ENCODE measurements at places on chromosomes 4 and X.

GRCh38 chr4:17957688-17958087 is 63.9 kb downstream of the LCORL start:
- no peak for DNase-seq

- DNase-seq, result no peak
These were observed 56.4 kb upstream of the PDLIM3 start for GRCh38 chr4:185591679-185592141.

DNA sequence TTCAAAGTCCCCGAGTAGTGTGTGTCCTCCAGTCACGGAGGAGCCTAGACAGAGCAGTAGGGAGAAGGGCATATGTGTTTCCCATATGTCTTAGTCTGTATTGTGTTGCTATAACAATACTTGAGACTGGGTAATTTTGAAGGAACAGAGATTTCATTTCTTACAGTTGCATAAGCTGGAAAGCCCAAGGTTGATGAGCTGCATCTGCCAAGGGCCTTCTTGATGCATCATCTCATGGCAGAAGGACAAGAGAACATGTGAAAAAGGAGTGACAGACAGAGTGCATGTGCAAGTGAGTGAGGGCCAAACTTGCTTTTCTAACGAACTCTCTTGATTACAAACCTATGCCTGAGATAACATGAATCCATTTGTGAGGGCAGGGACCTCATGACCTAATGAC is 243.4 kb downstream of the ARHGAP10 start:
- DNase-seq, result no peak

DNA sequence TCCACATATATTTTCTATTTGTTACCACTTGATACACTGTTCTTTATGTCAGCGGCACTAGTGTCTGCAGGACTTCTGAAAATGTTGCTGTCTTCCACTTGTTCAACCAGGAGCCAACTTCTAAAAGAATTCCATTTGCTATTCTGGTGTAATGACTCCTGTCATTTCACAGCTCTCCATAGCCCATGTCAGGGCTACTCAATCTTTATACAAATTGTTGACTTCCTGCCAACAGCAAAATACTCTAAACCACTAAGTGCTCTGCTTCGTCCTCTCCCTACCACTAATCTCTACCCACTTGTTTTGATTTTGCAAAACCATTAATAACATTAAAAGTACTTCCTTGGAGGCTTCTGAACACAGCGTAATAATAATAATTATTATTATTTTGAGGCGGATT is 7.2 kb downstream of the CTSO start:
- no peak for DNase-seq

DNA sequence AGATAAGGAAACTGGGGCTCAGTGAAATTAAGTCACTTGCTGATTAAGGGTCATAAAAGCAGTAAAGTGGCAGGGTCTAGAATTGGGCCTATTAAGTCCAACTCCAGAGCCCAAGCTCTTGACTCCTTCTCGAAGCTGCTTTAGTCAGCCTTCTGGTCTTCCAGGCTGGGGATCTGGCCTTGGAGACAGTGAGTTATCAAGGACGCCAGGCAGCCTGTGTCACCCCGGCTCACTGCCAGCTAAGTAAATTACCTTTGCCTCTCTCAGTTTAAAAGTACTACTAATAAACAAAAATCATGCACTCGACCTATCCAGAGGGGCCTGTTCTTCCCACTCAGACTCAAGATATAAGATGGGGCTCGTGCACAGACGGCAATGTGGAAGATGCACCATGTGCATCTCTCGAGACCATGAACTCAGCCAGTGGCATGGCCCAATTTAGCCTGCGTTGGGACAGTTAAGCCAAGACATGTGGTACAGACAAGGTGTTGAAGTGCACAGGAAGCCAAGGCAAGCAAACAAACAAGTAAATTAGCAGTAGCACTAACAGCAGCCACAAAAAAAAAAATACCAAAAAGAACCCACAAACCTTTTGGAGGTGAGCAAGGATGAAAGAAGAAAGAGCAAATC is 62.0 kb upstream of the MAP3K15 start:
- no peak for DNase-seq

DNA sequence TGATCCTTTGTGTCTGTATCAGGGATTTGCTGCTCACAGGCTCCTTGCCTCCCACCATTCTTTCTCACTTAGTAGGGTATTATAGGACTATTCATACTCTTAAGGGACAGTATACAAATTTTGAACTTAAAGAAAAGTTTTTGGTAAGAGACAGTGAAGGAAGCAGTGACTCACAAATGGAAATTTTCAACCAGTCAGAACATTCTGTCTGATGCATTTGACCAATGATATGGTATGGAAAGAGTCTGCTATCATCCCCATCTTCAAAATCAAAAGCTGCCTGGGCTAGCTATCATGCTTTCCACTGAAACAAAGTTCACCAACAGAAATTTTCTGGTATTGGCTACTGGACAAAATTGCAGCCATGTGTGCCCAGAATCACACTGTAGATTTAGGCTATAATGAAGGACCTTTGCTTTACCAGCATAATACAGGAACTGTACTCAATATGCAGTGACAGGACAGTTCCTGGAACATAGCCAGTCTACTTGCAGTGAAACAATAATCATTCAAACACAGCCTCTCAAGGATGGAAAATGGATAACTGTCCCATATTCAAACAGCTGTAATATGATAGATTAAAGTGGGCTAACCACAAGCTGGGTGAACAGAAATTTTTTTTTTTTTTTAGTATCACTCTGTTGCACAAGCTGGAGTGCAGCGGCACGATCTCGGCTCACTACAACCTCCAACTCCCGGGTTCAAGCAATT is 109.0 kb upstream of the ACSL4 start:
- no peak for DNase-seq

GRCh38 chr4:152968806-152969394 is 32.8 kb downstream of the FHDC1 start:
- DNase-seq, result no peak

DNA sequence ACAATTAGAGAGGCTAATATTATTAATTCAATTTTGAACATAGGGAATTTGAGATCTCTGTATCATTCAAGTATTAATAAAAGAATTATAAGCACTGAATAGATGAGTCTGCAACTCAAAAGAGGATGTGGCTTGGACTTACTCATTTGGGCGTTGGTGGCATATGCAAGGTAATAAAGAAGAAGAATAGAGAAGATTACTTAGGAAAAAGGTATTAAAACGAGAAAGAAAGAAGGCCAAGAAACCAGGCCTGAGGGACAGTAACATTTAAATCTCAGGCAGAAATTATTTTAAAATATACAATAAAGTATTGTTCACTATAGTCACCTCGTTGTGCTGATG is 383.0 kb upstream of the INTU start:
- DNase-seq, result no peak

DNA sequence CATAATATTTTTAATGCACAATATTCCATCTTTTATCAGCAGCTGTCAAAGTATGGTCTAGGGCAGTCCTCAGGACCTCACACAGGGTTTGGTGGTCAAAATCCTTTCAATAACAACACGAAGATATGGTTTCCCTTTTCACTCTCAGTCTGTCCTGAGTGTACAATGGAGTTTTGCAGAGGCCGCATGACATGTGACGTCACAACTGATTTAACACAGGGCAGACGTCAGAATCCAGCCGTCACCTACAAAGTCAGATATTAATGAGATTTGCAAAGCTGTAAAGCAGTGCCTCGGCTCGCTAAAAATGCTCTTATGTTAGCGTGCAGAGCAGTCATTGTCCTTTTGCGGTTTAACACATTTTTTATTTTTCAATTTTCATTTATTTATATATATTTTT is 12.5 kb downstream of the ABLIM2 start:
- no peak for DNase-seq

DNA sequence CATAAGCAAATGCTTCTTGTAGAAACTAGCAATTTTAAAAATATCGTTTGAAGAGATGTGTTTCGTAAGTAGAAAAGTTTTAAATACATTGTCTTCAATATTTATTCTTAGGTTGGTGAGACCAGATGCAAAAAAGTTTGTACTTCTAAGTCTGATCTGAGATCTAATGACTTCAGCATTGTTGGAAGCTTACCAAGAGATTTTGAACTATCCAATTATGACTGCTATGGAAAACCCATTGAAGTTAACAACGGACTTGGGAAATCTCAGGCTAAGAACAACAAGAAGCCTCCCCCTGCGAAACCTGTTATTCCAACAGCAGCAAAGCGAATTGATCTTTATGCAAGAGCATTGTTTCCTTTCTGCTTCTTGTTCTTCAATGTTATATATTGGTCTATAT is 50.2 kb upstream of the GRIA2 start:
- DNase-seq, result no peak

DNA sequence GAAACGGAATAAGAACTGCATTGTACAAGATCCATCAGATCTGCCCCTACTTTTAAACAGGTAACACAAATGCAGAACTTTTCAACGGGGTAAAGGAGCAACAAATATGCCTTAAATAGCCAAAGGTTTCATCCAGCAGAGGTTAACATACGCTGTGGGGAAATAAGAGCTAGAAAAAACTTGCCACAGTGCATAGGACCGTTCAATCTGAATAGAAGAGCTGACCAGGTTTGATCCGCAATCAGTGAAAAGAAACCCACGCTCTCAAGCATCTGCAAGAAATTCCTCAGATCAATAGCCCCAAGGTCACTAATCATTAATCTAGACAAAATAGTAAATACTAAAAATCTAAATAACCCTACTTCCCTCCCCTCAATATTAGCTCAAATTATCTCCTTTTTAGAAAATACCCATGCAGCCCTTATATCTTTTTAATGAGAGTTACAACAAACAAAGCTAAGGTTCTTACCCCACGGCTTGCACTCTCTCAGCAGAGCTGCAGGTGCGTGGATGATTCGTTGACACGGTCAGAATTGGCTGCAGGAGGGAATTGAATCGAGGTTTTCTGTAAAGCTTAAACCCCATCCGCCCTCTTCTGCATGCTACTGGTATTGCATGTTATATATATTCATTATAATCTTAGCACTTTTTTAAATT is at the start of gene TLR10:
Gene TLR10 (minus strand): TSS at position 539 of the 657 bp plus-strand sequence. CDS start 7,400 bp downstream, outside the sequence.
- DNase-seq, result no peak

GRCh38 chr4:71275570-71275969 is 63.2 kb upstream of the SLC4A4 start:
- no peak for DNase-seq

DNA sequence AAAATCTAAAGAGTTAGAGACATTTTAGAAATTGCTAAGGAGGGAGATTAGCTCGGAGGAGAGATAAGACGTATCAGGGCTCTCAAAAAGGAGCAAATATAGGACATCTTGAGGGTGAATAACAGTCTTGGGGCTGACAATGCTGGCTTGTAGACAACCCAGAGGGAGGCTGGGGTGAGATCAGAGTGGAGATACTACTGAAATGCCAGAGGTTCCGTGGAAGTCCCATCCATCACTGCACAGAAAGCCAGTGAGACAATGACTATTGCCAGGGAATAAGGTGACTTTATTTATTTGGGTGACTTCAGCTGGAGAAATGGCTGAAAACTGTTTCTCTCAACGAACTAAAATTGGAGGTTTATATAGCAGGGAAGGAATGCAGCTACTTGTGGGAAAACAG is 838.1 kb upstream of the AGA start:
- DNase-seq, result no peak

DNA sequence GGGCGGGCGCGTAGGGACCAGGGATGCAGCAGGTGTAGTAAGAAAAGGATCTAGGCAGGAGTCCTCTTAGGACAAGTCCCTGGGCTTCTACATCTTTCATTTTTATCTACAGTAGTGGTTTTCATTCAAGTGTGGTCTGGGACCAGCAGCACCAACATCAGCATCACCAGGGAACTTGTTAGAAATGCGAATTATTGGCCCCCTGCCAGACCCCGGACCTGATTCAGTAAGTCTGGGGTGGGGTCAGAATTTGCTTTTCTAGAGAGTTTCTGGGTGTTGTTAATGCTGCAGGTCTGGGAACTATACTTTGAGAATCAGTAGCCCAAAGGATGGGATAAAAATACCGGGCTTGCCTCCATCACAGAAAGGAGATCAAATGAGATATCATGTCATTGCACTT is 1.3 kb upstream of the PCYT1B start:
- DNase-seq, result no peak

GRCh38 chrX:34638116-34638515 is 19.0 kb downstream of the TMEM47 start:
- DNase-seq, result no peak

DNA sequence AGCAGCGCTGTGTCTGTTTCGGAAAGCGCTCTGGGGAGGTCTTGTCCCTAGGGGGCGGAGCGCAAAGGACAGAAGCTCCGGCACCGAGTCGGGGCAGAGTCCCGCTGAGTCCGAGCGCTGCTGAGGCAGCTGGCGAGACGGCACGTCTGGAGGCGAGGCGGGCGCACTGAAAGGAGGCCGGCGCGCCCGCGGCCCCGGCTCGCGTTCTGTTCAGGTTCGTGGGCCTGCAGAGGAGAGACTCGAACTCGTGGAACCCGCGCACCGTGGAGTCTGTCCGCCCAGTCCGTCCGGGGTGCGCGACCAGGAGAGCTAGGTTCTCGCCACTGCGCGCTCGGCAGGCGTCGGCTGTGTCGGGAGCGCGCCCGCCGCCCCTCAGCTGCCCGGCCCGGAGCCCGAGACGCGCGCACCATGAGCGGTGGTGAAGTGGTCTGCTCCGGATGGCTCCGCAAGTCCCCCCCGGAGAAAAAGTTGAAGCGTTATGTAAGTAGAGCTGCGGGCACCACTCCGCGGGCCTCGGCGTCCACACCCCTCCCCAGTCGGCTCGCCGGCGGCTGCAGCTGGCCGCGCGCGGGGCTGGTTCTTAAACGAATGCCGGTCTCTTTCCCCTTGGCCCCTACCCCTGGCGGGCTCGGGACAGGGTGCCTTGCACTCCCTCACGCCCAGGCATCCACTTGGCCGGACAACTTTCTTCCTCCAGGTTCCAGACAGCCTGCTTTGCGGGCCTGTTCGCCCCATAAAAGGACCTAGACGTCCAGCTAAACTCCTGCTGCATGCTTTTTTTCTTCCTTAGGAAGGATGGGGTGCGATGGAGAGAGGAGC is at the start of gene GAB1:
Gene GAB1 (plus strand): TSS at position 96 of the 819 bp plus-strand sequence. CDS start 313 bp downstream, at position 409.
- DNase-seq, result peak; percentile 83

- no peak for DNase-seq
These were observed 21.0 kb upstream of the SPON2 start for GRCh38 chr4:1193206-1194009.

DNA sequence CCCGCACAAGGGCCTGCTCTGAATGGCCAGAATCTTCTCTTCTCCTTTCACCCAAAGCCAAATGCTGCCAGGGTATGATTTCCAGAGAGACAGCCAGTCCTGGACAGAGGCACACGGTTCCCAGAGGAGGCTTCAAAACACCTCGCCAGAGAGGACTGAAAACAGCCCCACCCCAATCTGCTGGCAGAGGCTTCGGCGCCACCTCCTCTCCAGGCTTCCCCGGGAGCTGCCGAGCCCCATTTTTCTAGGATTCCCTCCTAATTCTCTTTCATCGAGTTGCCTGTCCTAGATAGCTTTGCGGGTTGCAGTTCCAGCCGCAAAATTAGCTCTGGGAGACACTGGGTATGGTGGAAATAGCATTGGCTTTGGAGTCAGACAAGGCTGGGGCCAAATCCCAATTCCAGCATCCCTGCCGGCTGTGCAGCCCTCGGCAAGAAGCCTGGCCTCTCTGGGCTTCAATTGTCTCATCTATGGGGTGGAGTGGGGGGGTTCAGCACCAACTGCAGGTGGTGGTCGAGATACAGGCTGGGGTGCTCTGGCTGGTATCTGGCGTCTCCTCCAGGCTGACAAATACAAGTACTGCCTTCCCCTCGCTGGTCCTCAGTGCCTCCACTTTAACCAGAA is 22.6 kb downstream of the PPP2R2C start:
- DNase-seq, result peak; percentile 44
